ENCODE measurements at places on chromosomes 11 and 22.
A peak's percentile ranks its signal among the peaks of the same experiment; 100 is the strongest.

DNA sequence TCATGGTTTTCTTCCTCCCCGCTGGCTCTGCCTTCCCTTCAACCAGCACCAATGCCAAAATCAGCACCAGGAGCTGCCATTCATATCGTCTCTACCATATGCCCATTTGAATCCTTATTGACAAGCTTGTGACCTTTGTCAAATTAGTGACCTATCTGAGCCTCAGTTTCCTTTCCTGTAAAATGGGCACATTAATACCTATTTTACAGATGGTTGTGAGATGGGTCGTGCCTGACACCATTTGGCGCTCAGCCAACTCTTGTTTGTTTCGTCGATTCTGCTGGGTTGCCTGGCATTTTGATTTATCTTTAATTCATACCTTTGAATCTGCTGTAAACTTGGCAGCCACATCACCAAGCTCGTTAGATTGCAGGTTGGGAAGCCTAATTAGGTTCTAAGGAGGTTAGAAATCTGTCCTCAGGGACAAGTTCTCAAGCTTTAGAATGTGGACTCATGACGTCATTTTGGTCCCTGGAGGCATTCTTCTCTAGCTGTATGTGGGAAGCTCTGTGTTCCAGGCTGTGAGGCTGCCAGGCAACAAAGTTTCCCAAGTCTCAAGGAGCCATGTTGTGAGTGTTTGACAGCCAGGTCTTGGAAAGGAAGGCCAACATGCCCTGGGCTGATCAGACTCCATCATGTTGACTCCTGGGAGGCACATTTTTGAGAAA is 61.0 kb downstream of the RPS6KA4 start:
- DNase-seq: peak; percentile 71

DNA sequence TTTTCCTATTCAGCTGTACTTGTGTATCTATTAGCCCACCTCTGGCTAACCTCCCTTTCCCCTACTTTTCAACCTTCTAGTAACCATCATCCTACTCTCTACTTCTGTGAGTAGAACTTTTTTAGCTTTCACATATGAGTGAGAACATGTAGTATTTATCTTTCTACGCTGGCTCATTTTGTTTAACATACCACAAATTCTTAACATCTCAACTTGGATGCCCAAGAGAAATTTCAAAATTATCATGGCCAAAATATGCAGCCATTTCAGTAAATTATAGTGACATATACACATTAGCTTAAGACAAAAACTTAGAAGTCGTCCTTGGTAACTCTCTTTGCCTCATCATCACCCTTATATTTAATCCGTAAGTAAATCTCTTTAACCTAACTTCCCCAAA is 34.7 kb downstream of the LUZP2 start:
- peak; percentile 83 for DNase-seq

DNA sequence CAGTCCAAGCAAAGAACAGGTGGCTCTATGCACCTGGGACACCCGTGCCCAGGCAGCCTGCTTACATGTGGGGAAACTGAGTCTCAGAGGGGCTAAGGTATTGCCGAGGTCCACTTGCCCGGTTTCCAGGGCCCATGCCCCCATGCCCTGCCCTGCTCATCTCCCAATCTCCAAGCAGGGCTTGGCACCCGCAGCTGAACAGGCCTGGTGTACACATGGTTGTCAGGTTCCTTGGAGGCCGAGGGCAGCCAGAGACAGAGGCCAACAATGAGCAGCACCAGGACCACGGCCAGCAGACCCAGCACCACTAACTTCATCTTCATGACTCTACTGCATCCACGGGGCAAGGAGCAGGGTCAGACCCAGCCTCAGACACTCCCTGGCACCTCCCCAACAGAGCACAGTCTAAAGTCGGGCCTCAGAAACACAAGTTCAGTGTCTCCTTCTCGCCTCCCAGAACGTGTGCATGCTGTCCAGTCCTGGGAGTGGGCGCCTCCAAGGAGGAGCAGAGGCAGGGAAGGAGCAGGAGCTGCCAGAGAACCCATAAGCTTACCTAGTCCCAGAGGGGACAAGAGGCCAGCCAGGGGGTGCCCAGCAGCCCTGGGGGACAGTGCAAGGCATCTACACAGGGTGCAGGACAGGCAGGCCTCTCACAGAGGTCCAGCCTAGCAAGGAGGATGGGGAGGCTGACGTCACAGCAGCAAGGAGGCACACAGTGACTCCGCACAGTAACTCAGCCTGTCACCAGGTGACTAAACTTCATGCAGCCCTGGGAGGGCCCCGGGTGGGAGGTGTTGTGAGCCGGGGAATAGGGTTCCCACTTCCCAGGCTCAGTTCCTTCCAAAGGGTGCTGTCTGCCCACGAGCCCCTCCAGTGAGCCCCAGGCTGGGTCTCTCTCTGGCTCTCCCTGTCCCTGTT is 20.2 kb upstream of the RGL4 start:
- no peak for DNase-seq

DNA sequence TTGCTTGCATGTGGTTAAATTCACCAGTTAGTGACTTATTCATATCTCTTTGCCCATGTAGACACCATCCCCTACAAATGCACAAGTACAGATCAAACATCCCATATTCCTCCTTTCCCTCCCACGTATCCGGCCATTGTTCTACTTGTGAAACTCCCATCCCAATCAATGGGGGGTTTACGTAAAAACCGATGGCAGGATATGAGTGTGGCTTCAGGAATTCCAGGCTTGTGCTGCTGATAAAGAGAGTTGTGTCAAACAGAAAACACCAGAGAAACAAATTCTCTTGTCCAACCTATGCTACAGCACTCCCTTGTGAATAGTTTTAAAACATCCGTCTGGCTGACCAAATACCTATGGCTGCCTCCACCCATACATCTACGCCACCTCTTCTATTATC is 15.5 kb downstream of the FLI1 start:
- DNase-seq: peak; percentile 94

DNA sequence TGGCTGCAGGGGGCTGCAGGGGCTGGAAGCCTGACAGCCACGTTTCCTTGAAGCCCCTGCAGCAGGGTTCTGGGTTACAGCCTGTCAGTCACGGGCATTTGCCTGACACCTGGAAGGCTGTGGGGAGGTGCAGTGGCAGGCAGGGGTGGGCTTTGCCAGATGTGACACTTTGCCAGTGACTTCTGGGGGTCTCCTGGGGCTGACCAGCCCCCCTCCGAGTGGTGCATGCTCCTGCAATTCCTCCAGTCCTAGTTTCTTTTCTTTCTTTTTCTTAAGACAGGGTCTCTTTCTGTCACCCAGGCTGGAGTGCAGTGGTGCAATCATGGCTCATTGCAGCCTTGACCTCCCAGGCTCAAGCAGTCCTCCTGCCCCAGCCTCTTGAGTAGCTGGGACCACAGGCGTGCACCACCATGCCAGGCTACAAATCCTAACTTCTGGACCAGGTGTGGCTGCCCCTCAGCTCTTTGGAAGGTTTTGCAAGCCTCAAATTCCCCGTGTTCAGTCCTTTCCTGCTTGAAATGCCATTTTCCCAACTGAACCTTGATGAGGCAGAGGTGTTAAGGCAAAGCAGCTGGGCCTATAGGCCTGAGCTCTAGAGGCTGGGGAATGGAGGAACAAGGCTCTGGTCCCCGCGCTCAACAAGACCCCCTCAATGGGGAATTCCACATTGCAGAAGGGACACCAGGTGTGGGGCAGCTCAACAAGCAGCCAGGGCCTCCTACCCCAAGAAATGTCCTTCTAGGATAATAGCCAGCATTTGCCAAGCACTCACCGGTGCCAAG is 20.2 kb upstream of the CHKA start:
- DNase-seq: no peak

DNA sequence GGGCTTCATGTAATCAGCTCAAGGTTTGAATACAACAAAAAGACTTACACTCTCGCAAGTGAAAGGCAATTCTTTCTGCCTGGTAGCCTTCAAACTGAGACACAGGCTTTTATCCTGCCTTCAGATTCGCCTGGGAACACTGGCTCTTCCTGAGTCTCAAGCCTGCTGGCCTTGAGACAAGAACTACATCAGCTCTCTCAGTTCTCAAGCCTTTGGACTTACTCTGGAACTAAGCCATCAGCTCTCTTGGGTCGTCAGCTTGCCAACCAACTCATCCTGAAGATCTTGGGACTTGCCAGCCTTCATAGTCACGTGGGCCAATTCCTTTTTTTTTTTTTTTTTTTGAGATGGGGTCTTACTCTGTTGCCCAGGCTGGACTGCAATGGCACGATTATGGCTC is 35.7 kb upstream of the LRRC10B start:
- DNase-seq: no peak

DNA sequence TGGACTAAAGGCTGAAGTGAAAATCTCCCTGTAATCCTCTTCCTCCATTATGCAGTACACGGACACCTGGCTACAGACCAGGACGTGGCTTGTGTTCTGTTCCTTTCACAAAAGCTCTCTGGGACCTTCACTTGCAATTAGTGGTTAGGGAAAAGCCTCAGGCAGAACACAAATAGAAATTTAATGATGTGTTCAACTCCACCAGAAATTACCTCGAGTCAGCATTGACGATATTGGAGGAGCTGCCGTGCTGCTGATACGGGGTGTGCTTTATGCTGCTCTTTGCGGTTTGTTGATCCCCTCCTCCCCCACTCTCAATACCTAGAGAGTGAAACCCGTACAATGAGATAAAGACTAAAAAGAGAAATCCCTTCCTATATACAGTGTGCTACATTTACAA is 48.9 kb downstream of the POLD3 start:
- DNase-seq: no peak

- no peak for DNase-seq
These were observed 226.2 kb upstream of the BLID start for GRCh38 chr11:122342089-122342744.

- DNase-seq: no peak
These were observed 49.5 kb downstream of the PPFIBP2 start for GRCh38 chr11:7563281-7563680.

GRCh38 chr11:130859886-130860285 is 56.4 kb downstream of the SNX19 start:
- DNase-seq: no peak

DNA sequence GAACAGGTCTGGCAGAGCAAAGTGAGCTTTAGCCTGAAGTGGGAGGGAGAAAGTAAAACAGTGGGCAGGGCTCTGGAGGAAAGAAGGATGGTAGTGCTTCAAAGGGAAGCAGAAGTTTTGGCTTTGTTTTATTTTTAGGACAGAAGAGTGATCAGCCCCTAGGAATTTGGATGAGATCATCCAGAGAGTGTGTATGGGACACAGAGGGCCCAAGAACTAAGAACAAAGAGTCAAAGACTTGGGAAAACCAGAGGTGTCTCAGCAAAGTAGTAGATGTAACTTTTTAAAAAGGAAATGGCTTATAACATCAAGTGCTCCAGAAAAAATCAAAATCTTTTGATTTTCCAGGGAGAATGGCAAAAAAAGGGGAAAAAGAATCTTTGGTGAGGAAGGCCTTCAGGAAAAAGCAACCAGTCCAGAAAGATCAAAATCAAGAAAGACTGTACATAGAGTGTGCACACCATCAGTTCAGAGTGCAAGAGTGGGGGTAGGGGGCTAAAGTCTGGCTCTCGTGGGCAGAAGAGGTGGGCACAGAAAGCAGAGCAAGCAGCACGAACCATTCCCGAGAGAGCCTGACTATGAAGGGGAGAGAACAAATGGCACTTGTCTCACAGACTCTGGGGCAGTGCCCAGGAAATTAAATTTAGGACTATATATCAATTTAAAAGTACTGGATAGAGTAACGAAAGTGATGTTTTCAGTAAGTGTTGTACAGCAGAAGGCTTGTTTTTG is 30.0 kb downstream of the MAPK1 start:
- peak; percentile 95 for DNase-seq

GRCh38 chr22:27226666-27227065 is 569.3 kb downstream of the MIAT start:
- DNase-seq: peak; percentile 82

- DNase-seq: no peak
These were observed 102.7 kb downstream of the BCR start for GRCh38 chr22:23282986-23283385.

DNA sequence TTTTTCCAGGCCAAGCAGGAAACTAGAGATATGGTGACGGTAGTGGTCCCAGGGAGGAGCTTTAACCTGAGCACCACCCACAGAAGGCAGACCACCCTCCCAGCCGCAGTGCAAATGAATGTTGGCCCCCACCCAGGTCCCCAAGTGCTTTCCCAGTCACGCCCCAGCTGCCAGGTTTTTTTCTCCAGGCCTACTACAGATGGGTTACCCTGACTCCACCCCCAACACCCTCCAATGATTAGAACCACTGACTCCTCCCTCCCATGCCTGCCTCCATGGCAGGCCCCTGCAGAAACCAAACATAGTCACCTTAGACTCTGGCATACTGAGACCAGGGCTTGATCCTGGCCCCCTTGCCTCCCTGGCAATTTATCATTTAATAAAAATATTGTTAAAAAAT is 58.7 kb upstream of the CHST1 start:
- no peak for DNase-seq

DNA sequence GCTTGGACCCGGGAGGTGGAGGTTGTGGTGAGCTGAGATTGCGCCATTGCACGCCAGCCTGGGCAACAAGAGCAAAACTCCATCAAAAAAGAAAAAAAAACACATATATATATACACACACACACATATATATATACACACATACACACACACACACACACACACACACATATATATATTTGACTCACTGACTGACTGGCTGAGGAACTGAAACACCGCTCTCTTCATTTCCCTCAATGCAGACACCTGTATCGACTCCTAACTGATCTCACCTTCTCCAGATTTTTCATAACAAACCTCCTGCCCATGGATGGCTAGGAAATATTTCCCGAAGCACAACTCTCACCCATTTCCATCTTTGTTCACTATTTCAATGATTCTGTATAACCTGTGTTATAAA is 140.7 kb upstream of the ANO3 start:
- no peak for DNase-seq

DNA sequence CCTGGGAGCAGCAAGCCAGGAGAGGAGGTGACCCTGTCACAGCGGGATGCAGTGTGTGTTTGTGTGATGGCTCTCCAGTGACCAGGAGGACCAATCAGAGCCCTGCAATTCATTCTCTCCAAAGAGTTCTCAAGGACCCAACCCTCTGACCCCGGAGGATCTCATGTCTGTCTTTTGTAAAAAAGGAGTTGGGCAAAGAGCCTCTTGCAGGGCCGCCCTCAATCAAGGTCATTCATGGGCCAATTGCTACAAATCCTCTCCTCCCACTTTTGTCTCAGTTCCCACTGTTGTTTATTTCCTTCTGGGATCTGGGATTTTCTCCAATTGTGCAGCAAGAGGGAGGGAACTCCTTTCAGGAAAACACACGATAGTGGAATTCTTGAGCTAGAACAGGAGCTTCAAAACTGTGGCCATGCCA is 4.0 kb downstream of the TECTA start:
- no peak for DNase-seq

DNA sequence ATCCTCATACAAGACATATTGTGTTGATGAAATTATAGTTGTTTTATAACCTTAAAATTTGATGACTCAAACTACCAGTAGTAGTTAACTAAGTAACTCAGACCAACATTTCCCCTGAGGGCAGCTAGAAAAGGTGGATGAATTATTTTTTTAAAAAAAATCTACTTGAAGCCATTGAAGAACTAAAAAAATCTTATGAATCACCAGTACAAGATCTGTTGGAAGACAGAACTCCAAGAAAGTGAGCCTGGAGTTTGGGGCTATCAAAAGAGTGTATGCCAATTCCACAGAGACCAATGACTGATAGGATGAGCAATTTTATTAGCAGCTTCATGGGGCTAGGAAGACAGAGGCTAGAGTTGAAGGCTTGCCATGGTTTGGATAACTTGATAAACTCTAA is 72.4 kb downstream of the CYP2R1 start:
- DNase-seq: no peak

- no peak for DNase-seq
These were observed 33.0 kb downstream of the PI4KA start for GRCh38 chr22:20825624-20826023.

GRCh38 chr11:639332-639955 is 2.4 kb downstream of the DRD4 start:
- no peak for DNase-seq

All from fibroblast of skin of back (primary cell).